Lung microvascular endothelial cell (primary cell): ENCODE measurements at places on chromosomes 1 and 21.

DNA sequence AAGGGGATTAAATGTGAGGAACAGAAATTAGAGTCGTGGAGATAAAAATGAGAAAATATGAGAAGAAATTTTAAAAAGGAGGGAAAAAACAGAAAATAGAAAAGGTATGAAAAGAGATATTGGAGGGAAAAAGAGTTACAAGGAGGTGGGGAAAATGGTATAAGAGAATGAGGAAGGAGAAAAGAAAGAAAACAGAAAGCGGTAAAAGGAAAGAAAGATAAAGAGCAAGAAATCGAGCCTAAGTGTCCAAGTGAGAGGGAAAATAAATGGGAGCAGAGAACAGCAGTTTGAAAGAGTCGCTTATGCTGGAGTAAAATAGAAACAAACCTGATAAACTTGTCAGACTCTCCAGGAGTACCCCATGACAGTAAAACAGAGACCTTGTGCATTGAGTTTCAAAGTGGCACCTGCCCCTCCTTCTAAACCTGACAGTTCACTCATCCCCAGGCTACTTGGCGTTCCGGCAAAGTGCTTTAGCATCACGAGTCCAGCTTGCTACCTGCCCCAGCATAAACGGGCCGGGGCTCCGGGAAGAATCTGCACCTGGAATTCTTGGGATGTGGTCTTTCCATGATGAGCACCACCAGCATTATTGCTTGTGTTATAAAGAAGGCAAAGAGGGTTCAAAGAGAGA lies 585 bp downstream of the NEGR1 start:
- peak; percentile 12 for DNase-seq

- DNase-seq: no peak
These were observed 19.5 kb downstream of the ATF3 start for GRCh38 chr1:212628046-212628445.

DNA sequence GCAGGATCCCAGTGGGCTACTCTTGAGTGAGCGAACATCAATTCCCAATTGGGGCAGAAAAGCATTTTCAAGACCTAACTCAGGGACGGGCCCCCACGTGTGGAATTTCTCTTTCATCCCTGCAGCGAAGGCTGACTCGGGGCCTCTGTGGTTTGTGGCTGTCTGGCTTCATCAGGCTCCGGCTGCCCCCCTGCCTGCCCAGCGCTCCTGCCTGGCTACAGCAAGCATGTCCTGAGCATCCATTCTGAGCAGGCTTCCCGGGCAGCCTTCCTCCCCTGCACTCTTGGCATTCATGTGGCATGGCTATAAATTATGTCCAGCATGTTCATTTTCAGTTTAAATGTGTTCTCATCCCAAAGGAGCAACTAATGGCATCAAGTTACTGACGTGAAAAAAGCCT lies 588.1 kb downstream of the KIF26B start:
- DNase-seq: no peak

DNA sequence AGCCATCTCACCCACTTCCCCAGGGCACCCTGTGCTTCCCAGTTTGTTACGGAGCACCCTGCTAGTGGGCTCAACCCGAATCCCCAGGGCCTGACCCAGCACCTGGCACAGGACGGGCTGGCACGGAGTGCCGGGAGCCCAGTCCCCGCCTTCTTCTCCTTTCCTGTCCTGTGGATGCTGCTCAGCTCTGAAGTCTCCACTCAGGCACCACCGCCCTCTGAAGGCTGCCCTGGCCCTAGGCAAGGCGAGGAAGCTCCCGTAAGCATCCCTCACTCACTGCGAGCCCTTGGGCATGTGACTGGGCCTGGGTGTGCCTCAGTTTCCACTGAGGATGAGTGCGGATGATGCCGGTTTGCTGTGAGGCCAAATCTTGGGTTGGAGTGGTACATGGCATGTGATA lies 21.8 kb downstream of the SLC1A7 start:
- no peak for DNase-seq

GRCh38 chr1:17218939-17219338 lies 14.0 kb downstream of the PADI1 start:
- no peak for DNase-seq

DNA sequence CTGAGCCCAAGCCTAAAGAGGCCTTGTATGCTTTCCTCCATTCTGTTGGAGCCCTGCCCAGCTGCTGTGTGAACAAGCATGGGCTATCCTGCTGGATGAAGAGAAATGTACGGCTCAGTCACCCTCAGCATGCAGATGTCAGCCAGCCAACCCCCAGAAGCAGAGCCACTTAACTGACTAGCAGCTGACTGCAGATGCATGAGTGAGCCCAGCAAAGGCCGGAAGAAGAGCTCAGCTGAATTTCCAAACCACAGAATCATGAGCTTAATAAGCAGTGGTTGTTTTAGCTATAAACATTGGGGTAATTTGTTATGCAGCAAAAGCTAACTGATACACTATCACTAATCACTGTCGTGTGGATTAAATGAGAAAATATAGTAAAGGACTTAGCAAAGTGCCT lies 39.0 kb downstream of the FOXO6 start:
- DNase-seq: no peak

GRCh38 chr1:110408488-110408887 lies 994 bp upstream of the LAMTOR5 start:
- DNase-seq: no peak

- DNase-seq: no peak
These were observed 166.6 kb downstream of the LMX1A start for GRCh38 chr1:165189913-165190312.
